ENCODE measurements at places on chromosomes 3 and 15.
A peak's percentile ranks its signal among the peaks of the same experiment; 100 is the strongest.

- no peaks in the 10 kb centered on the region for H3K27me3 ChIP-seq
- no peak overlapping the region for H3K27ac ChIP-seq
- H3K4me1 ChIP-seq: peaks cover 2% of the 10 kb centered on the region
- no peaks in the 10 kb centered on the region for H3K36me3 ChIP-seq
- no peak for DNase-seq
These were observed 313.3 kb downstream of the SATB1 start for GRCh38 chr3:18111796-18112232.

DNA sequence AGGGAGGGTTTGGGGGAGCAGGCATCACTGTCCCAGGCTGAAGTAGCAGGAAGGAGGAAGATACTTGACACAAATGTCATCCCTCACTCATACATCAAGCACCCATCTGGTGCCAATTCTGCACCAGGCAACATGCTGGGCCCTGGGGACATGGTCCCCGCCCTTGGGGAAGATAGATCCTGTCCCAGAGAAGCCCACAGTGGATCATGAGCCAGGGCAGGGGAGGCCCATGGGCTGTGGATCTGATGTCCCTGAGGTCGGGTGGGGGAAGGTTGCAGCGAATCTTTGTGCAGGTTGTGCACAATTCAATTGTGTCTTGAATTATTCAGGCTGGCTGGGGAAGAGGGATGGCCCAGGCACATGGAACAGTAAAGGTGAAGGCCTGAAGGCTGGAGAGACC lies 6.4 kb upstream of the CCDC33 start:
- no peaks in the 10 kb centered on the region for H3K4me1 ChIP-seq
- no peak overlapping the region for H3K4me3 ChIP-seq
- no peaks in the 10 kb centered on the region for H3K36me3 ChIP-seq
- H3K27ac ChIP-seq: no peak overlapping the region
- no peak for DNase-seq

GRCh38 chr3:103218146-103218545 lies 783.3 kb downstream of the ZPLD1 start:
- no peak overlapping the region for H3K27ac ChIP-seq
- no peak overlapping the region for H3K4me3 ChIP-seq
- H3K27me3 ChIP-seq: no peaks in the 10 kb centered on the region
- no peak for DNase-seq
- H3K36me3 ChIP-seq: no peaks in the 10 kb centered on the region

- H3K27me3 ChIP-seq: no peaks in the 10 kb centered on the region
- H3K4me1 ChIP-seq: no peaks in the 10 kb centered on the region
- H3K4me3 ChIP-seq: no peak overlapping the region
- H3K36me3 ChIP-seq: no peaks in the 10 kb centered on the region
- DNase-seq: no peak
- H3K27ac ChIP-seq: no peak overlapping the region
These were observed 665.0 kb downstream of the NTRK3 start for GRCh38 chr15:87591582-87591981.

- no peaks in the 10 kb centered on the region for H3K36me3 ChIP-seq
- no peak overlapping the region for H3K27ac ChIP-seq
- H3K27me3 ChIP-seq: peaks cover 12% of the 10 kb centered on the region
- no peaks in the 10 kb centered on the region for H3K4me1 ChIP-seq
These were observed 132.4 kb upstream of the LPP start for GRCh38 chr3:188021502-188022040.

DNA sequence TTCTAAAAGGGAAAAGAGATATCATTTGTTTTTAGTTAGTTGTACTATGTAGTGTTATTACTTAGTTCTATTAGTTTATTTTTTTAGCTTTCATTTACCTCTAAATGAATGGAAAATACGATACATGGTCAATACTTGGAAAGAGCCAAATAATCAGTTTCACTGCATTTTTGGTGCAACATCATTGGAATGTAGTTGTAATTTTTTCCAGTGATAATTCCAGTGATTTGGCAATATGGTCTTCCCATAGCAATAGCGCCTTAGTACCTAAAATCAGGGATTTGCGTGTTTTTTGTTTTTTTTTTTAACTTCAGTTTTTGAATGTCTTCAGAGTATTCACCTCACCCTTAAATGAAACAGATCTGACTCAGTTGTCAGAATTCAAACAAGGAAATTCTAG lies 41.8 kb downstream of the RAB8B start:
- no peak for DNase-seq
- H3K27me3 ChIP-seq: no peaks in the 10 kb centered on the region
- H3K36me3 ChIP-seq: peaks cover 8% of the 10 kb centered on the region
- peaks cover 32% of the 10 kb centered on the region for H3K4me1 ChIP-seq
- H3K27ac ChIP-seq: peak overlapping the region; percentile 80

DNA sequence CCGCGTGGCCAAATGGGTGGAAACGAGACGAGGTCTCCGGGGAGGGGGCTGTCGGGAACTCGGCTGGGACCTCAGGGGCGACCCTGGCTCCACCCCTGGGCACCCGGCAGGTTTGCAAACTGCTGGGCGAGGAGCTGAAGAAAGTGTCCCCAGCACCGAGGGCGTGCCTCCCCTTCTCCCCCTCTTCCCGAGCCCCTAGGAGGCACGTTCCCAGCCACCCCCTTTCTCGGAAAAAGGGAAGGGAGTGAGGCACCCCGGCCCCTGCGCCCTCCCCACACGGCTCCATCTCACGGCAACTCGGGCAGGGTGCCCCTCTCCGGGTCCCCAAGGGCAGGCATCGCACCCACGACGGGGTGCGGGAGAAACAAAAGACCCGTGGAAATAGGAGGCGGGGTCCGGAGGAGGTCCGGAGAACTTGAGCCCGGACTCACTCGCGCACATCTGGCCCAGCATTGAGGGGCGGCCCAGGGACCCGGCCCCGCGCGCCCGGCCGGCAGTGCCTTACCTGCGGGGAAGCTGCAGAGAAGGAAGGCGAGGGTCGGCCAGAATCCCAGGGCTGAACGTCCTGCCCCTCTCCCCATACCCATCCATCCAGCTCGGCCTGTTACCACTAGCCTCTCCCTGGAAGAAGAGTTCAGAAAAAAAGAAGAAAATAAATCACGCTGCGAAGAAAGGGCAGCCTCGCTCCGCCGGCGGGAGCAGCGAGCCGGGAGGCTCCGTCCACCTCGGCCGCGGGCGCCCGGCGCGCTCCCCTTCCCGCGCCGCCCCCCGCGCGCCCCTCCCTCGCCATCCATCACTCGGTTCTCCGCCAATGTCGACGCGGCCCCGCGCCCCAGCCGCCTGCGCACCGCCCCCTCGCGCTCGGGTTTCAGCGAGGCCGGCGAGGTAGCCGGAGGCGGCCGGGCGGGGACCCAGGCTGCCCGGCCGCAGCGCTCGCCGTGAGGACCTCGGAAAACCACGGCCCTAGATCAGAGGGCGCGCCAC lies 16.3 kb downstream of the RGMA start:
- no peaks in the 10 kb centered on the region for H3K36me3 ChIP-seq
- peaks cover 27% of the 10 kb centered on the region for H3K27me3 ChIP-seq
- peaks cover 9% of the 10 kb centered on the region for H3K4me1 ChIP-seq
- DNase-seq: no peak
- H3K27ac ChIP-seq: no peak overlapping the region
- H3K4me3 ChIP-seq: peak overlapping the region; percentile 74

GRCh38 chr3:29493109-29493508 lies 212.2 kb downstream of the RBMS3 start:
- no peak overlapping the region for H3K27ac ChIP-seq
- no peak for DNase-seq
- no peak overlapping the region for H3K4me3 ChIP-seq
- no peaks in the 10 kb centered on the region for H3K36me3 ChIP-seq
- no peaks in the 10 kb centered on the region for H3K4me1 ChIP-seq

DNA sequence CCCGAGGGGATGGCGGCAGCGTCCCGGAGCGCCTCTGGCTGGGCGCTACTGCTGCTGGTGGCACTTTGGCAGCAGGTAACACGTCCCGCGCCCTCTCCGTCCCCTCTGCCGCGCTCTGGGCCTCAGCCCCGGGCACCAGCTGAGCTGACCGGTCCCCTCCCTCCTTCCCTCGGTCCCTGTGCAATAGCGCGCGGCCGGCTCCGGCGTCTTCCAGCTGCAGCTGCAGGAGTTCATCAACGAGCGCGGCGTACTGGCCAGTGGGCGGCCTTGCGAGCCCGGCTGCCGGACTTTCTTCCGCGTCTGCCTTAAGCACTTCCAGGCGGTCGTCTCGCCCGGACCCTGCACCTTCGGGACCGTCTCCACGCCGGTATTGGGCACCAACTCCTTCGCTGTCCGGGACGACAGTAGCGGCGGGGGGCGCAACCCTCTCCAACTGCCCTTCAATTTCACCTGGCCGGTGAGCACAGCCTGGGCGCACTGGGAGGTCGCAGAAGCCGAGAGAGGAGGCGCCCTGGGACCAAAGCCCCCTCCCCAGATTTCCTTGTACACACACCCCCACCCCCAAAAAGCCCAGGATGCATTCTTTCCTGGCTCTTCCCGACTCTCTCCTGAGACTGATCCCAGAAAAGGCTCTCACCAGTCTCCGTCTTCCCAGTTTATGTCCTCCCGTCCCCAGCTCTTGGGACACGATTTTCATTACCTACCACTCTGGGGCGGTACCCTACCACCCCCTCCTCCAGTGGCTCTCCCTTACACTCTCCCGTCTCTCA lies 705 bp downstream of the DLL4 start:
- peak overlapping the region; percentile 17 for H3K27ac ChIP-seq
- H3K36me3 ChIP-seq: no peaks in the 10 kb centered on the region
- peaks cover 36% of the 10 kb centered on the region for H3K4me1 ChIP-seq
